Articular chondrocyte of knee joint (primary cell): ENCODE measurements at places on chromosomes 2 and 18. TPM values are rescaled to one million over a fixed set of nuclear protein-coding genes. Genes with fewer than 3 reads are reported as not detected.

The TFPI gene
- total RNA-seq = 37.5 and 126 TPM in 2 replicates

The C1GALT1C1L gene
- total RNA-seq = 0.76 and 1.8 TPM in 2 replicates

The KDM3A gene
- 36.0 and 40.1 TPM in 2 replicates for total RNA-seq

The STAT4 gene
- total RNA-seq = 21.4 and 22.2 TPM in 2 replicates

The BMP10 gene
- not detected in 2 replicates for total RNA-seq

The SOX11 gene
- 0.13 and 1.6 TPM in 2 replicates for total RNA-seq
